Ureter (tissue), 1 donor: ENCODE measurements at places on chromosomes 7 and 10. TPM values are rescaled to one million over a fixed set of nuclear protein-coding genes. Genes with fewer than 3 reads are reported as not detected.

GRCh38 chr7:88540012-88540411 lies 219.5 kb upstream of the ZNF804B start:
- no peak for DNase-seq

GRCh38 chr10:98020254-98020653 lies 10.2 kb downstream of the CRTAC1 start:
- no peak for DNase-seq

DNA sequence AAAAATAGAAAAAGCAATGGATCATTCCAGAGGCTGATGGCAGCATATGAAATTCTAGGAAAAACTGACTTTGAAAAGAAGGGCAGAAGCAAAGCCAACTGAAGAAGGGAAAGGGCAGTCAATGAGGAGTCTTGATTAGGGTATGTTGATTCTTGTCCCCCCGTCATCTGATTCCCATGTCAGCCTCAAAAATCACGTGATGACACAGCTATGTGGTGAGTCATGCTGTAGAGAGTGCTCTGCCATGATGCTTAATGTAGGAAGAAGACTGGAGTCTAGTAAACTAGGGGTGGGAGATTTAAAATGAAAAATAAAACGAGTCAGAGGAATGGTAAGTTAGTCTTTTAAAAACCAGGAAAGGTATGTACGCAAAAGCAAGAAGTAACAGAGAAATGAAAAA lies 3.9 kb upstream of the POU6F2 start:
- DNase-seq, result no peak

- DNase-seq, result no peak
Measured at GRCh38 chr10:11037991-11038390, 20.3 kb downstream of the CELF2 start.

DNA sequence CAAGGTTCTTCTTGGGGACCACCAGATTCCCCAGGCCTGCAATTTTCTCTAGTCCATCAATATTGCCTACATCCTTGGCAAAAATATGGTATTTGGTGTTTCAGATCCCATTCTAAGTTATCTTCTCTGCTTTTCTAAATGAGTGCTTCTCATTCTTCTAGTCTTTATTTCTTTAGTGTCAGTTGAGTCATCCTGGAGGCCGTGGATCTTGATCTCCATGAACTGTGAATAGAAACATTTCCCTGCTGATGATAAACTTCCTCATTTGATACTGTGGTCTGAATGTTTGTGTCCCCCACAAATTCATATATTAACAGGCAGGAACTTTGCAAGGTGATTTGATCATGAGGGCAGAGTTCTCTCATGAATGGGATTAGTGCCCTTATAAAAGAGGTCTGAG lies 779.3 kb downstream of the INHBA start:
- DNase-seq, result no peak

DNA sequence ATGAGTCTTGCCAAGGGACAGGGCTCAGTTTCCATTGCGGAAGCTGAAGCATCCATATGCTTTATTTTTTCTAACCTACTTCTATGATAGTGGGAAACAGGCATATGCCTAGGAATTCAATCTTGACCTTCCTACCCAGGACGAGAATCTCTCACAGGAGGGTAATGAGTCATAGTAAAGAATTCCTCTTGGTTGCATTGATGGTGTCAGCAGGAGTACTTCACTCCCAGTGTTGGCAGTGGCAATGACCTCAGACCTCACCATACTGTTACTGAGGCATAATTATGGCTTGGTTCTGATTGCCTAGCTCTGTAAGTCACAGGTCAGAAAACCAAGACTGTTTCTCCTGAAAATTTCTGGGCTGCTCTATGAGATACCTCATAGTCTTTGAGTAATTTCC lies 552.9 kb downstream of the ARL4A start:
- DNase-seq, result no peak

ZSCAN21 gene
- total RNA-seq, result 13.3 TPM

FMC1 gene
- 7.3 TPM for total RNA-seq

H2BK1 gene
- total RNA-seq, result not detected
